ENCODE measurements at places on chromosomes 5 and 9.
A peak's percentile ranks its signal among the peaks of the same experiment; 100 is the strongest.

- no peak for DNase-seq
Measured at GRCh38 chr5:90307782-90308181, 101.8 kb downstream of the CETN3 start.

- DNase-seq: no peak
Measured at GRCh38 chr5:673831-674629, 19.1 kb downstream of the TPPP start.

DNA sequence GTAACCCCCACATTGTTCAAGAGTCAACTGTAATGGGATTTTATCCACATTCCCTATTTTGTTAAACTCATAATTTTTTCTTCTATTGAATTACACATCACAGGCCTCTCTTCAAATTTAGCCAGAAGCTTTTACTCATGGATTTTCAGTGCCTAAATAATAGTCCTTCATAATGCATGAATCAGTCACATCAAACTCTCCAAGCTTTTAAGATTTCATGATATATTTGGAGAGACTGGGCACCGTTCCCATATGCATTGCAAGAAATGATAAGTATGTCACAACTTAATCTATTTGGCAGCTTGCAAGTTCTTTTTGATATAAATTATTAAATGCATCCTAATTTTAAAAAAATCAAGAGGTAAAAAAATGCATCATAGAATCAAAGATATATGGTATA, 465.9 kb downstream of the DMAC1 start:
- DNase-seq: no peak

GRCh38 chr9:128099932-128100491, 27.5 kb downstream of the PTGES2 start:
- DNase-seq: no peak

DNA sequence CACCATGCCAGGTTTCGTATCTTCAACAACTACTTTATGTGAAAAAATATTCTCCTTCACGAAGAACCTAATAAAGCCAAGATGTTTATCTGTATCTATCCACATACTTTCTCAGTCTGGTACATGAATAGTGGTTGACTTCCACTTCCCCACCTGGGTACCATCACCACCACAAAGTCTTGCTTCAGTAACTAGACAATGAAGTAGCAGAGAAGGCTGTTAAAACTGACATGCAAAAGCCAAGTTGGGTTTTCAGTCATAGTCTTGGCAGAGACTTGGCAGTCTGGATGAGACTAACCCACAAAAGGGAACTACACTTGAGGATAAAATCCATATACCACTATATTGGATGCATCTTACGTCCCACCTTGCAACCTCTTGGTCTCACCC, 5.0 kb downstream of the P4HA2 start:
- DNase-seq: no peak

- DNase-seq: no peak
Measured at GRCh38 chr9:132185073-132186009, 23.5 kb downstream of the NTNG2 start.

DNA sequence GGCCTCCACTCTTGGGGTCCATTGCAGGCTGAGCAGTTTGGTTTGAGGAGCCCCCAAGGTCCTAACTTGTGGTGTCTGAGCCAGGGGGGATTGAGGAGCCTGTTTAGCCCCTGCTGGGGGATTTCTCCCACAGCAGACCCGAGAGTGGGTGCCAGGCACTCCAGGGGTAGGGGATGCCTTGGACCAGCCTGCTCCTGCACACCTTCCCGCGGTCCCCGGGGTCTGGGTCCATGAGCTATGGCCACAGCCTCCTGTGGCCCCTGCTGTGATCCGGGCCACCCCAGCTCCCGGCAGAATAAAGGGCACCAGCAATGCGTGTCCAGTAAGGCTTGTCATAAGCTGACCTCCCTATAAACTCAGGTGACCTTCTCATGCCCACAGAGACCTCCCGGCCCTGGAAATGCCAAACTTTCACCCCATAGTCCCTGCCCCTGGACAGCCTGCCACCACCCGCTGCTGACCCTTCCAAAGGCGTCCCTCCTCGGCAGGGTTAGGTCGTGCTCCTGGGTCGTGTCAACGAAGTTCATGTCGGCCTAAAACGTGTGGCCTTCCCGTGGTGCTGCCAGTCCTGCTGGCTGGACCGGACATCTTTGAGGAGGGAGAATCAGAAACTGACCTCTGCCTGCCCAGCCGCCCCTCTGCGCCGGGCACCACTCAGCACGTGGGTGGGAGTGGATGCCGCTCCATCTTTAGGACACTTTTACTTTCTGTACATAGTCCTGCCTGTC, 137.6 kb downstream of the MRPL36 start:
- DNase-seq: no peak

DNA sequence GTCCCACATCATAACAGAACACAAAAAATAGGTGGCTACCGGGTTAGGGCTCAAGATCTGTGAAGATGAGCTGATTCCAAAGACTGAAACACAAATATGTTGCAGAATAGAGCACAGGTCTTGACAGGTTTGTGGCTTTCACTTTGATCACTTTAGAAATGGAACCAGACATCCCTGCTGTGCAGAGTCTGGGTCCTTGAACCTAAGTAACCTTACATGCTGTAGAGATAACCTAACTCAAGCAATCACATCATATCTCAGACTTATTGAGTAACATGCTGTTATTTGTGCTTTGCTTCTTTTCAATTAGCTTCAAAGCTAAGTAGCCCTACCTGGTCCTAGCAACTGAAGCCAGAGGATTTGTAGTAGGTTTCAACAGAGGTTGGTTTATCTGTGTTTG, 24.3 kb downstream of the FBXW2 start:
- no peak for DNase-seq

DNA sequence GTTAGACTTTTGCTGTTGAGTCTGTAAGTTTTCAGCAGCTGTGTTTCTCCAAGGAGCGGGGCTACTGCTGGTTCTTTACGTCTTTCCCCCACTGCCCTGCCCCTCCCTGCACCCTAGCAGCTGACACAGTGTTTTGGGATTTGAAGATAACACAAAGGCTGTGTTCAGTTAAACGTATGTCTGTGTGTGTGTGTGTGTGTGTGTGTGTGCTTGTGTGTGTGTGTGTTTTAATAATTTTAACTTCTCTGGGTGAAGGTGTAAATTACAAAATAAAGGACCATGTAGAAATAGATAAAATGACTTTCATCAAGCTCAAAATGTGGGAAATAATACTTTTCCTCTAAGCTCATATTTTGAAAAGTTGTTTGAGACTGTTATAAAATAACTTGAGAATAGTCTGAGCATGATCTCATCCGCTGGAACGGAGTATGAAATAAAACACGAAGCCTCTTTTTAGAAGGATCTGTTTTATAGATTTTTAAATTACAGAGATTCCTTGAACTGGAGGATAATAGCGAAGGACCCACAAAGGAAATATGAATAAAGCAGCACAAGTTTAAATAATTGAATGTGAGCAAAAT, 10.9 kb downstream of the ABL1 start:
- DNase-seq: no peak

GRCh38 chr5:148002451-148002850, 61.3 kb upstream of the SPINK5 start:
- DNase-seq: no peak

GRCh38 chr5:4199049-4199841, 603.6 kb downstream of the IRX1 start:
- no peak for DNase-seq

DNA sequence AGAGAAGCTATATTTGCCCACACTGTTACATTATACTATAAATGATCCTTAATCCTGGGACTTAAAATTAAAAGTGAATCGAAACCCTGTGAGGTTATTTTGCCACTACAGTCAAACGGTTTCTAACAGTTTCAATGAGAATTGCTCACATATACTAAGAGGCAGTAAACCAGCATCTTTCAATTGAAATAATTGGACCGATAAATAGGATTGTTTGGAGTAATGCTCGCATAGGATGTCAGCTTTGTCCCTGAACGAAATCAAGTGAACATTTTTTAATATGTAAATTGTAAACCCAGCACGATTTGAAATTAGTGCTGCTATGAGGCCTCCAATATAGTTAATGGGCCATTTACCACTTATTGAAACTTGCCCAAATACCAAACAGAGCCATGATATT, 60.5 kb downstream of the ELAVL2 start:
- no peak for DNase-seq

DNA sequence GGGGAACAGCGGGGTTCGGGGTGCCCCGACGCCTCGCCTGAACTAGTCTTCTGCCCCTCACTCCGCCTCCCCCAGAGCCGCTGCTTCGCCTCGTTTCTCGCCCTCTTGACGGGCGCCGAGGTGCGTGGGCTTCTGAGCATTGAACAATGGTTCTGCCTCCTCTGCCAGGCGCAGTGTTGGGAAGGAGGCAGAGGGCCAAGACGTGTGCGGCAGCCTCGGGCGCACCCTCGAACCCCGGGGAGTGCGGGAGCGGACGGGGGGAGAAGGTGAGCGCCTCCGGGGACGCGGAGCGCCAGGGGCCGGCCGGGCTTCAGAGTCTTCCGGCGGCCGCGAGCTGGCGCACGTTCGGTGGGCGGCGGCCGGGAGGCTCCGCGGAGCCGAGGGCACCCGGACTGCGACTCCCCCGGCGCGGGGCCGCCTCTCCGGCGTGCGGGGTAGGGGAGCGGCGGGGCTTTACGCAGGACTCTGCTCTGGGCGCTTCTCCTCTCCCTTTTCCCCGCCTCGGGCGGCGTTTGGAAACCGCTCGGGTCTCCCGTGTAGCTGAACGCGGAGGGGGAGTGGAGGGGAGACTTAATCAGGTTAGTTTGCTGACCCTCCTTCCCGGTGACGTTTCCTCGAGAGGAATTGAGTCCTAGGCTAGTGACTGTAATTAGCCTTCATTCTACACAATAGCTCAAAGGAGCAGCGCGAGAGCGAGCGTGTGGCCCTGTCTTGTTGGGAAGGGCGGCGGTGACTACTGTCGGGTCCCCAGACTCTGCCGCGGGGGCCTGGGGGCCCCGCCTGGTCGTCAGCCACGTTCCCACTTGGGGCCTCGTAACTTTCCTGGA, 1.1 kb downstream of the VLDLR start:
- DNase-seq: no peak

- peak; percentile 80 for DNase-seq
Measured at GRCh38 chr5:90474235-90475107, at the start of the genes MBLAC2 and POLR3G. Gene MBLAC2, minus strand, starts transcription at chr5:90474771. Its CDS starts 479 bp downstream, at chr5:90474292. Gene POLR3G, plus strand, starts transcription at chr5:90474864. Its CDS starts 10,704 bp downstream, at chr5:90485568.

DNA sequence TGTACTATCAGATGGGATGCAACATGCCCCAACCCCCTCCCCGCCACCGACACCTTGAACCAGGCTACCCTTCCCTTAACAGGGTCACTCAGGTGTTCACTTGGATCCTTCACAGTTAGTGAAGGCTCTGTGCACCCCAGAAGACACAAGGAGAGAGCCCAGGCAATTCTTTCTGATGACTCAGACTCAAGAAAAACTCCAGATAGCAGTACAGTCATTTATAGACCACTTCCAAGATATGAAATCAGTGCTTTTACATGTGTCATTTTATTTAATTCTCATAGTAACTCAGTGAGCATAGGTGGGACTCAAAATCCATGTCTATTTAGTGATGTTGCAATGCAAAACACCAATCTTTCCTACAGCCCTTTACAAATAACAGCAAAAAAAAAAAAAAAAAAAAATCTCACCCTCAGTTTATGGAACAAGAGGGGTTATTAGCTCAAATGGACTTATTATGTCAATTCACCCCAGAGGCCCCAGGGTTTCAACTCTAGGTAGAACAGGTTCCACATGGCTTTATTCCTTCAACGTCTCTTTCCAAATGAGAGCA, 71.9 kb downstream of the FOXD1 start:
- DNase-seq: no peak

DNA sequence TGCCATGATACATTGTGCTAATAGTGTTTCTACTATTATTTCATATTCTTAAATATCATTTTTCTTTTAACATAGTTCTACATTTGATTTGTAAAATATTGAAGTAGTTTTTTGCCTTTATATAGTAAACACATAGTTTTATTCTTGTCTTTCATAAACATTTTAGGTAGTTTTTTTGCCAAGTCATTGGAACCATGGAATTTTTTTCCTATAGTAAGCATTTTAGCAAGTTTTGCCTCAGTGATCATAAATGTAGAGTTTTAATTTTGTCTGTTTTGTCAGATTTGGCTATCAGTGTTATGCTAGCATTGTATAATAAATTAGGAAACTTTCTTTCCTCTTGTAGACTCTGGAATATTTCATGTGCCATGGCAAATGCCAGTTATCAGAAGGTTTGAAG, 137.1 kb upstream of the LPAR1 start:
- DNase-seq: no peak

DNA sequence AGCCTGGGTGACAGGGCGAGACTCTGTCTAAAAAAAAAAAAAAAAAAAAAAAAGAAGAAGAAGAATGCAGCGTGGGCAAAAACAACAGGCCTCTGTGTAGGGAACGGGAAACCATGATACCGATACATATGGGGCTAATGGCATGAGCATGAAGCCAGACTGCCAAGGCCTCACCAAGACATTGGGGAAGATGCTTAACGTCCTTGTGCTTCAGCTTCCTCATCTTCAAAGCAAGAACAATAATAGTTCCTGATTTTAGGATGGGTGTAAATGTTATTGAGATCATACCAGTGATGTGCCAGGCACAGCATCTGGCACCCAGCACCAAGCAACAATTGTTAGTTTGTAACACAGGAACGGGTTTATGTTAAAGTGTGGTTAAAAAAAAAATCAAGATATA, 51.4 kb downstream of the NEURL1B start:
- DNase-seq: no peak

DNA sequence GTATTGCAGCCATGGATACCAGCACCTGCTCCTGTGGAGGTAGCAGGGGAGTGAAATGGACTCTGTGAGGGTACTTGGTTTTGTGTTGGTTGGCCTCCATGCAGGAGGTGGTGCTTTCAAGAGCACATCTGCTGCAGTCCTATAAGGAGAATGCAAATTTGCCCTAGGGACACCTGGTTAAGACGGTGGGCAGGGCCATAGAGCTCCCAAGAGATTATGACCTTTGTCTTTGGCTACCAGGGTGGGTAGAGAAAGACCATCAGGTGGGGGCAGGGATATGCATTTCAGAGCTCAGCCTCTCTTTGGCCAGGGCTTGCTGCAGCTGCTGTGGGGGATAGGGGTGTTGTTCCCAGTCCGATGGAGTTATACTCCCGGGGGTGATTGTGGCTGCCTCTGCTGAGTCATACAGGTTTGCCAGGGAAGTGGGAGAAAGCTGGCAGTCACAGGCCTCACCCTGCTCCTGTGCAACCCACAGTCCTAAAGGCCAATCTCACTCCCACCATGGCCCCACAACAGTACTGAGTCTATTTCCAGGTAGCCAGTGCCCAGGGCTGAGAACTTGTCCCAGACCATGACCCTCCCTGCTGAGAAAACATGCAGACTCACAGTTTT, 14.0 kb upstream of the PDLIM4 start:
- DNase-seq: no peak

DNA sequence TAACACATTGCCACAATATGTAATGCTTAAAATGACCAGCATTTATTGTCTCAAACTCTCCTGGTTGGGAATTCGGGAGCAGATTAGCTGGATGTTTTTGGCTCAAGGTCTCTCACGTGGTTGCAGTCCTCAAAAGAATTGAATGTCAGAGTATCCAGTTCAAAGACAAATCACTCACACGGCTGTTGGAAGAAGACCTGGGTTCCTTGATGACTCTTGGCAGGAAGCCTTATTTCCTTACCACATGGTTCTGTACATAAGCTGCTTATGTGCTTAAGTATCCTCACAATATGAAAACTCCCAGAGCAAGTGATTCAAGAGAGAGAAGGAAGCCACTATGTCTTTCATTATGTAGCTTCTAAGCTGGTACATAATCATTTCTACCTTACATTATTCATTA, 230.3 kb upstream of the PTPRD start:
- no peak for DNase-seq

Measured in stimulated activated CD4-positive, alpha-beta T cell treated with anti-CD3 and anti-CD28 coated beads, TNF-alpha, amount 100 ng/mL, for 1 hour (primary cell).